ENCODE measurements at places on chromosomes 2 and 18.

GRCh38 chr2:189583227-189584198 lies 2.9 kb upstream of the SLC40A1 start:
- DNase-seq, result no peak

DNA sequence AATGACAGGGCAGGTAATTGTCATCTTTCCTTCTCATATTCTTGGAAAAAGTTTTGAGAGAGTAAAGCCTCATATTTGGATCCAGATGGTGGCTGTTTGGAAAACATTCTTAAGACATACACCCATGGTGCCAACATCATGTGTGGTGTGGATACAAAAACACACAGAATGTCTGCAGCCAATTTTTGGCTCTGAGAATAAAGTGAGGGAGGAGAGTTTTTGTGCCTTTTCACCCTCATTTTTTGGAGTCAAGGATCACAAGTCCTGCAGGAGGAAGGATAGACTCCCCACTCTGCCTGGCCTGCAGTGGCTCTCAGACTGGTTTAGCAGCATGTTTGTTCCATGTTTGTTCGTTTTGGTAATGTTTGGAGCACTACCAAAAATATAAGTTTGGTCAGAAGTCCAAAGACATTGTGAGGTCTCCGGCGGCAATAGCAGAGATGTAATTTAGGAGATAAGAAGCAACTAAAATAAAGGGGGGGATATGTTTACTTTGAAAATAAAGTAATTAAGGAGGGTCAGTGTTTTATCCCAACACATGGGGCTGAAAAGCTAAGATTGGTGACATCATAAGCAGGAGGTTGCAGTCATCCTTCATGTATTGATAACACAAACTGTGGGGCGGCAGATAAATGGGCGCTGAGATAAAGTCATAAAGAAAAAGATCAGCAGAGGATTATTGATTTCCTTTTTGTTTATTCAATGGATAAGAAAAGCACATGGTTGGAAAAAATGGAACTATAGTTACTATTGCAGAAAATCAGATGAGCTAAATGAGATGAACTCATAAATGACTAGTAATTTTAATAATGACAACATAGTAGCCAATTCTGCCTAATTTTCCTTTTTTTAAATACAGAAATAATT lies 655 bp downstream of the NOSTRIN start:
- no peak for DNase-seq

DNA sequence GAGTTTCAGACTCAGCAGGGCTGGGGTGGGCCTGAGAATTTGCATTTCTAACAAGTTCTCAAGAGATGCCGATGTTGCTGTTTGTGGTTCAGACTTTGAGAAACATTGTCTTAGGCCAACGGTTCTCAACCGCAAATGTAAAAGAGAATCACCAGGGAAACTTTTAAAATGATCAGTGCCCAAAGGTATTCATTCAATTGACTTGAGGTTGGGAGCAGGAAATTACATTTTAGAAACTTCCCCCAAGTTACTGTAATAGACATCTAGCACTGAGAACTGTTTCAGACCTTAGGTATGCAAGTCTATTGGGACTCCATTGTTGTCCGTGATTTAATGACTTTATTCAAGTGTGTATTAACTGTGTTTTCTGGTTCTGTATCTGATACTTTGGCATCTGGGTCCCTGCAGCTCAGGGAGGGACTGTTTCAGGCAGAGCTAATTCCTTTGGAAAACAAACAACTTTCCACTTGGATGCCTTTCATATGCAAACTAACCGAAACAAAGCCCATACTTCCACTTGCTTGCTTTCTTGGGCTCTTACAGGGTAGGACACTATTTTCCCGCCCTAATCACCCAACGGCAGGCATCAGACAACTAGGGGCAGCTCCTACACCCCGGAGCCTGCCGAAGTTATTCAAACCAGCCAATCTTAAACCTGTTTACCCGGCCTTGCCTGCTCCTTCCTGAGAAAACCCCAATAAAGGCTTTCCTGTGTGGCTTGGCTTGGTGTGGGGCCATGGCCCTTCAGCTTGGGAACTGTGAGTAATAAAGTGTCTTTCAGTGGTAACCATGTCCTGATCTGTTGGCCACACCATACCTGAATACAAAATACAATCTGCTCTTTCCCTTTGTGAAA lies 97.6 kb downstream of the POLE4 start:
- DNase-seq, result no peak

DNA sequence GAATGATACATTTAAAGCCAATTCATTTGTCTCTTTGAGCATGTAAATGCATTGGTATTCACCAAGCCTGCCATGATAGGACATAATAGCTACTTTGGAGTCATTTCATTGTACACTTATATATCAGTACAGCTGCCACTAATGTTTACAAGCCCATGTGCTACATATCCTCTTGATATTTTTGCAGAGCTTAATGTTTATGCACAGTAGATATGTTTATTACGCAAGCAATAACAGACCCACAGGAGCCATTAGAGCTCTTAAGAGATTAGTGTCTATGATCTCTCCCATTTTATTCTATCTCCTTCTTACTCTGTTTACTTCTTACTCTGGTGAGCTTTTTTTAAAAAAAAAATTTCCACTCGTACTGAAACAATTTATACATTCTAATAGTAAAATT lies 1132.1 kb upstream of the ZEB2 start:
- no peak for DNase-seq

DNA sequence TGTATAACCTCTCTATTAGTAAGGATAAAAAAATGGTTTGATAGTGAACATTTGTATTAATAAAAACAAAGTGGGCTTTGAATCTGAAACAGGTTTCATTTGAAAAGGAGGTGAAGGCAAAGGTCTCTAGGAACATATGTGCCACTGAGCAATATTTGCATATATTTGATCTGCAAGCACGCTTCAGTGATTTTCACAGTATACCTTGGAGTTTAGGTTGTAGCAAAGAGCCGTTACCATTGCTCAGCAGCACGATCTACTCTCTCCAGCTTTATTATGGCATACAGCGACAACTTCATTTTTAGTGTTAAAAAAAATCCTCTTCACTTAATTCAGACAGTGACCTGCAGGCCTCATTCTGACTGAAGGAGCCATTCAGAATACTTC lies 75.8 kb upstream of the ZEB2 start:
- DNase-seq, result no peak
